Esophagus squamous epithelium (tissue), 5 donors: ENCODE measurements at places on chromosomes 7 and 10. TPM values are rescaled to one million over a fixed set of nuclear protein-coding genes. Genes with fewer than 3 reads are reported as not detected.

The HOXA7 gene
- total RNA-seq, result 0.23 TPM

The PHKG1 gene
- 0.57 TPM for total RNA-seq

The CLRN3 gene
- total RNA-seq, result not detected

DNA sequence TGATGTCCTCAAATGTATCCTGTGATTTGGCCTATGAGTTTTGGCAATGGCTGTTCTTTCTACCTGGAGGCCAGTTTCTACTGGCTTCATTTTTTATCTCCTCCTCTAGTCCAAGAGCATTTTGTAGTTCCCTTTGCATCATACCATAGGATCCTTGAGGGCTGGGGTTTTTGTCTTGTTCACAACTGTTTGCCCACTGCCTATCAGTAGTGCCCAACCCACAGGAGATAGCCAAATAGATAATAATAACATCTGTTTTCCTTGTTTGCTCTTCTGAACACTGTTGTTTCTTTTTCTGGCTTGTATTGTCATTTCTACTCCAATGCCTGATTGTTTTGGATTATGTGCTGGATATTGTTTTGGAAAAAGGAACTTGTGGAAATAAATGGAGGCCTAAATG is 3.4 kb downstream of the CDK1 start:
- DNase-seq, result no peak

The LSM5 gene
- 29.9 TPM for total RNA-seq

The LIPJ gene
- not detected for total RNA-seq

- no peak for DNase-seq
Observed at GRCh38 chr10:100655326-100655759, 90.0 kb upstream of the PAX2 start.

The LDB3 gene
- 0.09 TPM for total RNA-seq

GRCh38 chr10:8045726-8046494 is 8.6 kb upstream of the GATA3 start:
- DNase-seq, result no peak

- no peak for DNase-seq
Observed at GRCh38 chr7:73503229-73503628, 18.9 kb downstream of the BAZ1B start.

GRCh38 chr10:69646185-69647060 is 16.4 kb downstream of the FAM241B start:
- no peak for DNase-seq

The ACTR3C gene
- total RNA-seq, result 8.3 TPM

DNA sequence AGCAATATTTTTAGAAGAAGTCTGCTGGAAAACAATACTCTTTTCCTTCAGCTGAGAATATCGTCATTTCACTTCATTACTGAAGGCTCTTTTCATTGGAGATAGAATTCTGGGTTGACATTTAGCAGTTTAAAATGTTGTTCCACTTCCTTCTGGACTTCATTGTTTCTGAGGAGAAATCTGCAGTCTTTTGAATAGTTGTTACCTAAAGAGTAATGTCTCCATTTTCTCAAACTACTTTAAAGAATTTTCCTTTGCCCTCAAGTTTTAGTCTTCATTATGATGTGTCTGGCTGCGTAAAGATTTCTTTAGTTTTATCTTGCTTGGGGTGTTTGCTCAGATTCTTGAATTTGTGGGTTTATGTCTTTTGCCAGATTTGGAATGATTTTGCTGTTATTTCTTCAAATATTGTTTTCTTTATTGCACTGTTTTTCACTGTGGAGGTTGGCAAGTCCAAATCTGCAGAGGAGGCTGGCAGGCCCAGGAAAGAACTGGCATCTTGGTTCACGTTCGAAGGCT is 136.3 kb downstream of the DNAJB6 start:
- DNase-seq, result no peak

DNA sequence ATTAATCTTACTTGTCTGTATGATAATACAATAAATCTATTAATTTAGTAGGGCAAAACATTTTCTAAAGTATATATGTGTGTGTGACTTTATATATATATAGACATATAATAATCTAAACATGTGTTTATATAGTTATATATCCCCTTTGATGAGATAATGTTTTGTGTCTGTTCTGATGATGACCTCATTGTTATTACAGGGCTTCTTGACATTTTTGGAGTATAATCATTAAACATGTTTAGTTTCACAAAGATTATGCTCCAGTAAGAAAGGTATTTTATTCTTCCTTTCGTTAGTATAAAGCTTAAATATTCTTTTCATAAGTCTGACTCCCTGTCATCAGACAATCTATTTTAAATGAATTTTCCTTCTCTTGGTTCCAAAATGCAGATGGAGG is 62.3 kb upstream of the CABCOCO1 start:
- no peak for DNase-seq

DNA sequence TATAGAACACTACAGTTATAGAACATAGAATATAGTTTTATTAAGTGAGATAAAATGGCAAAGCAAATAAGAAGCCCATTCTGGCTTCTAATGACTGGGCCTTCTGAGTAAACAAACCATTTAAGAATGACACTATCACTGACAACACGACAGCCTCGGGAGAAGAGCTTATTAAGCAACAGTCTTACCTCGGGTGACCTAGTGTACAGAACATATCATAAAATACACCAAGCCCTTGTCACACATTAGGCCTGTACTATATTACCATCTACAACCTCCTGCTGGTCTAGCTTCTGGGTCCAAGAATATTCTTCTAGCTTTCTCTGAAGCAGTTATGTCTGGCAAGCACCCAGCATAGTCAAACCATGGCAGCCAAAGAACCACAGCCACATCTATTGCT is 32.0 kb downstream of the CCDC186 start:
- no peak for DNase-seq

DNA sequence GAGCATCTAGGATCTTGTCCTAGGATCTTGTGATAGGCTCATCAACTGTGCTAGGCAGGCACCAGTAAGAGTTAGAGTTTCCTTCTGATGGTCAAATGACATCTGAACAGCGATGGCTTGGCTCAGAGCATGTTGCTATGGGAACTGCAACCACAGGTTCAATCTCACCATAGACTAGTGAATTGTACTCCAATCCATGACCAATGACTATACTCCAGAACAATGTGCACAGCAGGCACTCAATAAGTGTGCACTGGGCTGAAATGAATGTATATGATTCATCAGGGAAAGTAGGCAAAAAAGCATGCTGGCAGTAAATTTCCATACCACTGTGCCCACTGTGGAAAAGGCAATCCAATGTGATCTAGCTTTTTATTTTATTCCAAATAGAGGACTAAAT is 163.6 kb upstream of the HPS1 start:
- no peak for DNase-seq

DNA sequence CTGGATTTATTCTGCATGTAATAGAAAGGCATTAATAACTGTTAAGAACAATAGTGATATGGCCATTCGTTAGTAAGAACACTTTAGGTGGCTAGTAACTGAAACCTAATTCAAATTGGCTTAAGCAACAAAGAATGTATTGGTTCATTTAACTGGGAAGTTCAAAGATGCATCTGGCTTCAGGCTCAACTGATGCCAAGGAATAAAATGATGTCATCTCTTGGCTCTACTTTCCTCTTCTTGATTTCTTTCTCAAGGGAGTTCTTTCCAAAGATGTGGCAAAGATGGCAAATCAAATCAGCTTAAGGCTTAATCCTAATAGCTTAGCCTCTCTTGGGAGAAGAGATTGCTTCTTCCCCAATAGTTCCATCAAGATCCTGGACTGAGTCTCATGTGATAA is 51.6 kb downstream of the PIK3CG start:
- DNase-seq, result no peak

DNA sequence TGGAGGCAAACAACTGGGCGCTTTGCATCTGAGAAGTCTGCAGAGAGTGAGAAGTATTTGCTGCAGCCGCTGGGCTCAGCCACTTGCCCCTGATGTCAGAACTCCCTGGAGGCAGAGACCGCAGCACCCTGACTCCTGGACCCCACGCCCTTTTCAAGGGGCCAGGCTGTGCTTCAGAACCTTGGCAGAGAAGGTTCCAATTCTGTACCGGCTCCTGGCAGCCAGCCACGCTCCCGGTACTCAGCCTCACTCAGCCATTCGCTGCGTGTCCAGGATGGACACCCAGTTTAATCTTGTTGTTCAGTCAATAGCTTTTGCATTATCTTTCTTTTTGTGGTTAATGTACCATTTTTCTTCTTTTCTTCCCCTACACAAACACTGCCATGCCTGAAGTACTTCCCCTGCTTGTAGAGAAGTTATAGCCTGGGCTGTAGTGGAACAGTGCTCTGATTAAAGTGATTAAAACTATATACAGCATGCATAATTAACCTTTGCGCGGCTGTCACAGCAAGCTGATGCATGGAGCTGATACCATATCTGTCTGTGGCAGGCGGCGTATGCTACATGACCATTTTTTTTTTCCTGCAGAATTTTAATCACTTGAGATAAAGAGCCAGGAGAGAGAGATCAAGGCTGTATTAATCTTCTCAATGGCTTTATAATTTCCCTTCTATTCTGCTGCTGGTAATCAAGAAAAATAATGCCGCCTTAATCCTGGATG is 578.5 kb downstream of the SDK1 start:
- DNase-seq, result no peak

DNA sequence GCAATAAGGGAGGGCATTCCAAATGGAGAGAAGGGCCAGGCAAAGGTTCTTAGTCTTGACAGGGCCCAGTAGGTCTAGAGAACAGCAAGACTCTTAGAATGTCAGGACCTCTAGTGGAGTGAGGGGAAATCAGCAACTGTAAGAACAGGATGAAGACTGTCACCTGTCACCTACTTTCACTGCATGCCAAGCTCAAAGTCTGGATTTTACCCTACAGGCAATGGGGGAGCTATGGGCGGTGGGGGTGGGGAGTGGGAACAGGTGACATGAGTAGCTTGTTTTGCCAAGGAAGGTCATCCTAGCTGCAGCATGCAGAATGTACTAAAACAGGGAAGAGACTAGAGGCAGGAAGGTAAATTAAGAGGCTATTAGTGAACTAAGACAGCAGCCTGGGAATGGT is 18.3 kb downstream of the GOT1 start:
- no peak for DNase-seq

DNA sequence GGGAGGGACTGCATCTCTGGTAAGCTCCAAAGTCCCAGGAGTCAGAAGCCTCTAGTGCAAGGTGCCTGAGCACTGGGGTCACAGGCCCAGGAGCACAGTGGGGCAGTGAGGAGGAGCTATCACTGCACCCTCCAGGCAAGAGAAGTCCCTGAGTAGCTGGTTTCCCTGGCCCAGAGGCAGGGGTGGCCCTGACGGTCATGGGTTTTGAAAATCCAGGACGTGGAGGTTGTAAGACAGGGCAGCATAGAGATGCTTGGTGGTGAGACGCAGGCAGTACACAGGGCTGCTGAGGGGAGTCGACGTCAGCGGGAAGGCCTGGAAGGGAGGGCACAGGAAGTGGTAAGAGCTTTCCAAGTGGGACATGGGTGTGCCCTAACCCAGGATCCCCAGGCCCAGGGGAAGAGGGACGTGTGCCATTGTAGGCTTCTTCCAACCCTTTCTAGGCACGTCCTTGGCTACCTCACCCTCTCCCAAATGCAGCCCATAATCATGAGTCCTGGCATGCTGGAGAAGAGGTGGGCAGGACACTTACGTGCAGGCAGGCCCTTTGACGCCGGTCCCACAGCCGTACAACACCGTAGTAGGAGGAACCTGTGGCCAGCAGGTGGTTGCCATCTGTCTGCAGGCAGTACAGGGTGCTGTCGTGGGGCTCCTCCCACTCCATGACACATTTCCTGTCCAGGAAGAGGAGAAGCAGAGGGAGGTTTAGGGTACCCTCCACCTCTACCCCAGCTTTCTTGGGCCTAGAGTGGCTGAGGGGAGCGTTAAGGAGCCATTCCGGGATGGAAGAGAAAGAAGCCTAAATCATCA is 23.2 kb downstream of the DPCD start:
- no peak for DNase-seq
